Endothelial cell (in vitro differentiated cells): ENCODE measurements at places on chromosomes 4 and X.

GRCh38 chr4:102451266-102451665, 49.9 kb upstream of the NFKB1 start:
- DNase-seq, result no peak
- no peak overlapping the region for H3K27ac ChIP-seq
- H3K36me3 ChIP-seq, result no peaks in the 10 kb centered on the region
- no peaks in the 10 kb centered on the region for H3K27me3 ChIP-seq
- no peaks in the 10 kb centered on the region for H3K4me1 ChIP-seq

DNA sequence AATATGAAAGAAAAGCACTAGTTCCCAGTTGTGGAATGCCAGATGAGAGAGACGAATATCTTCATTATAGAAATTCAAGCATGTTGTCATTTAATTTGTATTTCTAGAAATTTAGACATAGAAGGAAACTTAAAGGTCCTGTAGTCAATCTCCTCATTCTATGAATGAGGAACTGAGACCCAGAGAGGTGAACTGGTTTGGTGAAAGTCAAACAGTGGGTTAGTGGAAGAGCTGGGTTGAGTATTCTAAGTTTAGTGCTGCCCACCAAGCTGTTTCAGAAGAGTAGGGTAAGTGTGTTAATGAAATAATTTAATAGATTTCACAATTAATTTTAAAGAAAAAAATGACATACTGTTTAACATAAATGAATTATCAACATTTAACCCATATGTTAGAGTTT, 655.2 kb downstream of the FAM133A start:
- H3K4me3 ChIP-seq, result no peak overlapping the region
- H3K27ac ChIP-seq, result no peak overlapping the region
- no peaks in the 10 kb centered on the region for H3K4me1 ChIP-seq
- H3K36me3 ChIP-seq, result no peaks in the 10 kb centered on the region
- no peaks in the 10 kb centered on the region for H3K27me3 ChIP-seq

DNA sequence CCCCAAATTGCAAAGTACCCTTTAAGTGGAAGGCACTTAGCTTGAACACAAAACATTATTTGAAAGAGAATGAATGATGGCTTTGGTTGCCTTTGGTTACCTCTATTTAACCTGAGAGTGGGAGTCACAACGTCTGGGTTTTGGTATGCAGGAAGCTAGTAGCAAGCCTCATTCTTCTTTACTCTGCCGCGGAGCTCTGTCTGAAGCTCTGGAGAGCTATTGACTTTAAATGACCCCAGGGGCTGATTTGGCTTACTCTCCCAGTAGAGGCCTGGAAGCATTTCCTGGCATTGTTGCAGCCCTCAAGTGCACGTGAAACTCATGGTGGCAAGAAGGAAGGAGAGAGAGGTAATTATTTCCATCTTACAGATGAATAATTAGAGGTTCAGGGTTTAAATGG, 81.8 kb upstream of the MAGEA4 start:
- H3K4me3 ChIP-seq, result no peak overlapping the region
- peak; percentile 3 for DNase-seq
- H3K4me1 ChIP-seq, result peaks cover 4% of the 10 kb centered on the region
- no peaks in the 10 kb centered on the region for H3K27me3 ChIP-seq
- H3K27ac ChIP-seq, result peak overlapping the region; percentile 30

- H3K27me3 ChIP-seq, result peaks cover 2% of the 10 kb centered on the region
- H3K36me3 ChIP-seq, result no peaks in the 10 kb centered on the region
- peaks cover 5% of the 10 kb centered on the region for H3K4me1 ChIP-seq
Observed at GRCh38 chrX:104113222-104113965, 1.1 kb downstream of the ZCCHC18 start.

GRCh38 chrX:56759736-56760409, 30.8 kb downstream of the NBDY start:
- H3K4me3 ChIP-seq, result no peak overlapping the region
- no peak for DNase-seq
- no peak overlapping the region for H3K27ac ChIP-seq
- H3K4me1 ChIP-seq, result peaks cover 2% of the 10 kb centered on the region
- H3K27me3 ChIP-seq, result peaks cover 9% of the 10 kb centered on the region

- H3K4me3 ChIP-seq, result peak overlapping the region; percentile 92
- H3K36me3 ChIP-seq, result peaks cover 6% of the 10 kb centered on the region
- DNase-seq, result no peak
- H3K27ac ChIP-seq, result peak overlapping the region; percentile 82
- no peaks in the 10 kb centered on the region for H3K27me3 ChIP-seq
- H3K4me1 ChIP-seq, result peaks cover 10% of the 10 kb centered on the region
Observed at GRCh38 chrX:19991350-19991718, 473 bp upstream of the BCLAF3 start.
